ENCODE measurements at places on chromosomes 3 and 15.

- no peak for DNase-seq
Measured at GRCh38 chr15:37140531-37141058, 40.2 kb upstream of the MEIS2 start.

DNA sequence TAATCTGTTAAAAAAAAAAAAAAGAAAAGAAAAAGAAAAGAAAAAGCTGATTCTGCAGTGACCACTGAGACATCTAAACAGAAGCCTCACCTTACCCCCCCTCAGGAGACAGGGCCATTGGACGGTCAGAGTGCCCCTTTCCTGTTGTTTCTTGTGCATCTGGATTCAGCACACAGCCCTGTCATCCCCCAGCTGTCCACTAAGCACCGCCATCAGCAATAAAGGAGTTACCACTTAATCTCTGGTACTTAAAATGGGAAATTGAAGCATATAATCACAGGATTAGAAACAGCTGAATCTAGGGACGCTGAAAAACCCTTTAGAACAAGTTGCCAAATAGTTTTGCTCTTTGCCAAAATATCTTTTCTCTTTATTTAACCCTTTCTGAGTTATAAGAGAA lies 62.5 kb downstream of the TRIM69 start:
- no peak for DNase-seq

DNA sequence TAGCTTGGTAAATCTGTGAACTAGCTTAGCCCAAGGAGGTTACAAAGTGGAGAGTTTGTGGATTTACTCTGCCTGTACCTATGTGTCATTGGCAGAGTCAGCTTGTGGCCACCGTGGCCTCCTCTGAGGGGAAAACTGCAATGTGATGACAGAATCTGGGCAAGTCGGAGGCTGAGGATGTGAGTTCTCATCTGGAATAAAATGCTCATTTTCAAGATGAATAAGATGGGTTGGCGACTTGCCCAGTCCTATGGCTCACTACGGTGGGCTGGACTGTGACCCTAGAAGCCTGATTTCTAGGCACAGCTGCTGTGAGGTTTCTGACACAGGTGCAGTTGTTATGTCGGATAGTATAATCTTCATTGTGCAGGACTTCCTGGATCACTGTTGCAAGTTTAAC lies 83.7 kb downstream of the ETV5 start:
- no peak for DNase-seq

DNA sequence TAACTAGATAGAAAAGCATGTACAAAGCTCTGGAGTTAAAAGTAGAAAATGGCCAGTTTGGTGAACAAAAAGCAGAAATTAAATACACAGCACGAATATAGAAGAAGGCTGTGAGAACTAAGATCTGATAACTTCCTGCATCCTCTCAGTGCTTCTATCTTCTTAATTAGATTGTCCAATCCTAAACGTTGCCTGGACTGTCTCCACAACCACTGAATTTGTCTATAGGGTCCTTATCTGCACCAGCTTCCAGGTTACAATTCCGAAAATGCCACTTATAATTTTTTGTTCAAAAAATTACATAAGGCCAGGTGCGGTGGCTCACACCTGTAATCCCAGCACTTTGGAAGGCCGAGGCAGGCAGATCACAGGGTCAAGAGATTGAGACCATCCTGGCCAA lies 626.3 kb downstream of the TBL1XR1 start:
- no peak for DNase-seq

DNA sequence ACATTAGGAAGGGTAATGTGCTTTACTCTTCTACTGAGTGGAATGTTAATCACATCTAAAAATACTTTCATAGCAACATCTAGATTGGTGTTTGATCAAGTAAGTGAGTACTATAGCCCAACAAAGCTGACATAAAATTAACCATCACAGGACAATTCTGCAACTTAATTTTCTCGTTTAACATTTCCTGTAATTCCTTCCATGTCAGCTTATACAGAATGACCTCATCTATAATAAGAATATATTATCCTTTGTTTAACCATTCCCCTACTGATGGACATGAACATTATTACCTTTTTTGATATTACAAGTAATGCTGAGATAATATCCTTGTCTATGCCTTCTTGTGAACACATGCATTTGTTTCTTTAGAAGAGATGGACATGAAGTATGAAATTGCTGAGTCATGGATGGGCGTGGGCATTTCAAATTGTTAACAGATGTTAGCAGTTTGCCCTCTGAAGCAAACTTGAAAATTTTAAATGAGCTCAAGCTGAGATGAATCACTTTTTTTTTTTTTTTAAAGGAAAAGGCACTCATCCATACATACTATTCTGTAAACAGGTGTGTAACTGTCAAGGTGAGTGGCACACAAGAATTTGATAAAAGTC lies 85.1 kb downstream of the OXNAD1 start:
- DNase-seq = no peak

GRCh38 chr3:130341882-130342281 lies 3.6 kb upstream of the COL6A5 start:
- no peak for DNase-seq

GRCh38 chr15:34243226-34243625 lies 18.4 kb downstream of the EMC4 start:
- DNase-seq = no peak

GRCh38 chr15:90471769-90472168 lies 58.0 kb upstream of the CRTC3 start:
- no peak for DNase-seq

Measured in stimulated activated CD4-positive, alpha-beta T cell treated with anti-CD3 and anti-CD28 coated beads, Interleukin-15, amount 100 ng/mL, for 1 hour (primary cell).